ENCODE measurements at places on chromosomes 16 and 17.

DNA sequence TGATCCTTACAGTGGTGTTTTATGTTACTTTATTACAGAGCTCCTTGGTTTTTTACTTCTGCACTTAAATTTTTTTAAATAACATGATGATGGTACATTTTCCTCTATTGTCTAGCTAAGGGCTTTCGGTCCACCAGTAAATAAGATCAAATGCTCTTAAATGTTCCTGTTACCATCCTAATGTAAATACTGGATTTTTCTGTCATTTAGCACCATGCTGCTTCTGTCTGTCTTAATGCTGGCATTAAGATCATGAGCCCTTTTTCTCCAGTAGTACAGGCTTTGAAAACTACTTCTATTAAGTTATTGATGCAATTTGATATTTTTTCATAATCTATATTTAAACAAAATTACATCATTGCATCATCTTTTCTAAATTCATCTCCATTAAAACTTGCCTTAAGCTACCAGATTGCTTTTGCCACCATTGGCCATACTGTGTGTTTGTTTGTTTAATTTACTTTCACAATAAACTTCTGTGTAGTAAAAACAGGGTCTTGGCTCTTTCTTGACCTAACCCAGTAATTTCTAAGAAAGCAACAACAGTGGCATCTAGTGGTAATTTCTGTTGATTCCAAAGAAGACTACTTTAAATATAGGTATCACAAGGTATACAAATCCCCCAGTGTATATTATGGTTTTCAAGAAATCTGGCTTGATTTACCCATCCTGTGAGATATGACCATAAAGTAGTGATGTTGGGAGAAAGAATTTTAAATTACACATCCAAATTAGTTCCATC lies 9.0 kb upstream of the PHAF1 start:
- no peak for DNase-seq

GRCh38 chr17:66655861-66656260 lies 179.1 kb upstream of the CACNG5 start:
- no peak for DNase-seq

DNA sequence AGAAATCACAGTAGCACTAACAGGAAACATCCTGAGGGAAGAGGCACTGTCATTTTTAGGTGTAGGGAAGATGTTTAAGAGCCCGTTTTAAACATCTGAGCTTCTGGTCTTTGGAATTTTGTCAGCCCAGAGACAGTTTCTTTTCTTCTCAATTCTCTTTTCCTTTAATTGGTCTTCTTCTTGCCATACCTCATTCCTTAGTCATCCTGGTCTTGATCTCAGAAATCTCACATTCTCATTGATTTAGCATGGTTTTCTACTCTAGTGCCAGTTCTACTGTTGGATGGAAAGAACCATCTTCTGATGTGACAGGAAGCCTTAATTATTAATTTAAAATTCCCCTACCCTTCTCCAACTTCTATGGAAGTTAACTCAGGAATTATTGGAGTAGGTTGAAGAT lies 25.4 kb downstream of the BMERB1 start:
- no peak for DNase-seq

- peak; percentile 71 for DNase-seq
These were observed 4.5 kb upstream of the HSD17B1 start for GRCh38 chr17:42548070-42548837.

DNA sequence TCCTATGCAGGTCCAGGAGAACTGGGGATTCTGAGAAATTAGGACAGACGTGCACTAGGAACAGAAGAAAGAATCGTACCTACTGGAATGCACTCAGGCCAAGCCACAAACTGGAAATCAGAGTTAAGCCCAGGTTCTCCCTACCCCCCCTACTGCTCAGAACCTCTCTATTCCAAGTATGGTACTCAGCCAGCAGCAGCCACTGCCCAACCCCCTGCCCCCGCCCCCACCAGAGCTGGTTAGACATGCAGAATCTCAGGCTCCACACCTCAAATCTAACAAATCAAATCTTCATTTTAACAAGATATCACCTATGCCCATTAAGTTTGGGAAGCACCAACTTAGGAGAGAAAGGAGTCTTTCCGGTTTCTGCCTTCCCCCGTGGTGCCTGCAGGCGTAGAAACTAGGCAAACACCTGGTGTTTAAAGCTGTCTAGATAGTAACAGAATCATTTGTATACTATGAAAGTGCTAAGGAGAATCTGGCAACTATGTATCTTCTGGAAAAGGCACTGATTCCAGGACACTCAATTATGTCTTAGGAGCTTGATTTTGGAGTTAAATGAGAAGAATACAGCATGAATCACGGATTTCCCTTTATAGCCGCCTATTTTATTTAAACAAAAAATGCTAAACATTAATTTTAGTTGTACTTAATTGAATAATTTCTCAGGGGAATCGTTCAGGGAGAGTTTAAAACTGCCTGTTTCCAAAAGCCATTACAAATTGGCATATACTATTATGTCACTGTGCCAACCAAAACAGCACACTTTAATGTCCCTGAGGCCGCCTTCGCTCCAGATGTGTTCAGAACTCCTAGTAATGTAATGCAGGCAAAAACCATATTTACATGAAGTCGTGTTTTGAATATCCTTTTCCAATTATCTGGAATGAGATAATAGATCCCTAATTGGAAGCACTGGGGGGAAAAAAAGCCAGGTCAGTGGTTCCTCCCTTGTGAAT lies 166.5 kb downstream of the STX8 start:
- DNase-seq = no peak

DNA sequence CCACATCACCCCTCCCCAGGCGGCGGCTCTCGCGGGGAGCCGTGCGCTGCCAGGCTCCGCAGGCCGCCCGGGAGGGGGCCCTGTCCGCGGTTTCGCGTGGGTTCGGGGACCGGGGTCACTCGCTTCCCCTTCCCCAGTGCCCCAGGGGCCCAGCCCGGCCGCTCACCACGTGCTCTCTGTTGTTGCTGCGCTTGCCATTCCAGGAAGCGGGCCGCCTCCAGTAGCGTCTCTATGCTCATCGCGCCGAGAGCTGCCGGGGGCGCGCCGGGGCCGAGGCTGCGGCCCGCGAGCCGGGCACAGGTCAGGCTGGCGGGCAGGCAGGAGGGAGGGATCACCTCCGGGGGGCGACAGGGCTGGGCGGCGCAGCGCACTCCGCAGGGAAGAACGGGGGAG lies 390 bp downstream of the MNT start:
- DNase-seq = peak; percentile 72

GRCh38 chr16:70480127-70481105 lies 26.0 kb downstream of the FCSK start:
- no peak for DNase-seq

DNA sequence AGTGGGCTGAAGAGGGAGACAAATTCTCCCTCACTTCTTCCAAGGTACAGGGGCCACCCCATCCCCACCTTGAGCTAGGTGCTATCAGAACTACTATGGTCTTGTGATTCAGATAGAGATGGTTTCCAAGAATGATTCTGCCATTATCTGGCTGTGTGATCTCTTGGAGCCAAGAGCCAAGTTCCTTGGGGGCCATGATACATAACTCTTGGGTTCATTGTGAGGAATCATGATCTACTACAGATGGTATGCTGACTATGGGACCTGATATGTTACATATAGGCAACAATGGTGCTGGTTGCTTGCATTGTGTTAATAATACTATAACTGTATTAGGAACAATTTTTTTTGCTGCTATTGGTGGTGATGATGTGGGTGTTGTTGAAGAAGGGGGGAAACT lies 45.7 kb downstream of the DYNLRB2 start:
- DNase-seq = no peak

GRCh38 chr17:10094797-10095196 lies 103.6 kb downstream of the GAS7 start:
- no peak for DNase-seq

- no peak for DNase-seq
These were observed 27.8 kb upstream of the RHOT1 start for GRCh38 chr17:32114536-32114935.

GRCh38 chr17:37742762-37743611 lies 1.9 kb downstream of the HNF1B start:
- peak; percentile 29 for DNase-seq

DNA sequence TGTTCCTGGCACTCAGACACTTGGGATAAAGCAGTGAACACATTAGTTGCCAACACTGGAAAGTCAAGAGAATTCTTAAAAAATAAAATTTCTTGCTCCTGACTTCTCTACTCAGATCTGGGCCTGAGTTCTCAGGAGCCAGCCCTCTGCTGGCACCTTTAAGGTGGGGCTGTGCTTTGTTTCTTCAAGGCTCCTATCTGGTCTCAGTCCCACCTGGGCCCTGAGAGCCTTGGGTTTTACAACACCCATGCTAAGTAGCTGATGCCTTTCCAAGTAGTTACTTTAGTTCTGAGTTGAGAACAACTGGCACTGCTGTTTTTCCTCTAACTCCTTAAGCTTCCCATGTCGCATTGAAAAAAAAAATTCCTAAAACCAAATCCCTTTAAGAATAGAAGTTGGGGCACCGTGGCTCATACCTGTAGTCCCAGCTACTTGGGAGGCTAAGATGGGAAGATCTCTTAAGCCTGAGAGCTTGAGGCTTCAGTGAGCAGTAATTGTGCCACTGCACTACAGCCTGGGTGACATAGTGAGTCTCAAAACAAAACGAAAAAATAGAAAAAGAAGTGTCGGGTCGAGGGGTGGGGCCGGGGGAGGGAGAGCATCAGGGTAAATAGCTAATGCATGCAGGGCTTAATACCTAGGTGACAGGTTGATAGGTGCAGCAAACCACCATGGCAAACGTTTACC lies 16.6 kb downstream of the CHAD start:
- no peak for DNase-seq

GRCh38 chr17:61477204-61477834 lies 25.1 kb downstream of the TBX4 start:
- DNase-seq = no peak

GRCh38 chr17:60079401-60080243 lies 901 bp upstream of the HEATR6 start:
- DNase-seq = no peak

All from neuronal stem cell (in vitro differentiated cells).